ENCODE measurements at places on chromosomes 2 and 18. TPM values are rescaled to one million over a fixed set of nuclear protein-coding genes. Genes with fewer than 3 reads are reported as not detected.

The XIRP2 gene
- total RNA-seq, result not detected

The CYB5A gene
- 109 TPM for total RNA-seq

The LYPD6B gene
- not detected for total RNA-seq

The IL1RN gene
- total RNA-seq, result 0.17 TPM

The TOGARAM2 gene
- total RNA-seq, result 0.17 TPM

The SAG gene
- not detected for total RNA-seq

The POTEI gene
- not detected for total RNA-seq

All from smooth muscle cell of trachea (primary cell).